ENCODE measurements at places on chromosomes 3 and 15. TPM values are rescaled to one million over a fixed set of nuclear protein-coding genes. Genes with fewer than 3 reads are reported as not detected.
A peak's percentile ranks its signal among the peaks of the same experiment; 100 is the strongest.

Gene MYRIP
- 2.5 TPM for total RNA-seq

Gene EPM2AIP1
- 62.6 TPM for total RNA-seq

- peak; percentile 40 for DNase-seq
These were observed 191.6 kb downstream of the SV2B start for GRCh38 chr15:91291673-91292072.

- no peak for DNase-seq
These were observed 26.7 kb upstream of the TGM5 start for GRCh38 chr15:43293432-43293831.

GRCh38 chr3:15171096-15171495 lies 35.0 kb upstream of the CAPN7 start:
- no peak for DNase-seq

DNA sequence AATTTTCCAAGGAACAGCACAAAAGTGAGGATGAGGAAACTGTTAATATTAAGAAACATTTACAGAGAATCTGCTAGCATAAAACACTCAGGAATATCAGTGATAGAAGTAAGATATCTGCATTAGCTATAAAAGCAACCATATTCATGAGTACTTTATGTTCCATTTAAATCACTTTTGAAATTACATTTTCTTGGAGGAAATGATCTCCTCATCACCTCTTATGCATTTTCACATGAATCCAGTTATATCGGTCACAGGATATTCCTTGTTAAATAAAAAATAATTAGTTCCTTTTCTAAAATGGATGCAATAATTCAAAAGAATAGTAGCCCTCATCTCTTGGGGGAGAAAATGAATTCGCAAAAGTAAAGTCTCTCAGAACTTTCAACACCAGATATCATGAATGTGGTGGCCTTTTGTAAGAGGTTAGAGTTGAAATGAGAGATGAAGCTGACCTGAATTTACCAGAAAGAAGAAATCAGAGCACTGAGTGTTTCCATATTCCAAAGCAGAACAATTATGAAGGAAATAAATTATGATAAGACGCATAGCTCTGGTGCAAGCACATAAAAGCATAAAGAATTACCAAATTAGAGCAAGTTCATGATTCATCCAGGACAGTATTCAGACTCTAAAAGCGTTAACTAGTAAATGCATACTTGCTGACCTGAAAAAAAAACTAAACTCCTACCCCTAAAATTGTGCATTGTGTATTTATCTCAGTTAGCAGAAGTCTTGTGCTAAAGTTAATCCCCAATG lies 321.9 kb upstream of the CCDC54 start:
- DNase-seq = no peak

DNA sequence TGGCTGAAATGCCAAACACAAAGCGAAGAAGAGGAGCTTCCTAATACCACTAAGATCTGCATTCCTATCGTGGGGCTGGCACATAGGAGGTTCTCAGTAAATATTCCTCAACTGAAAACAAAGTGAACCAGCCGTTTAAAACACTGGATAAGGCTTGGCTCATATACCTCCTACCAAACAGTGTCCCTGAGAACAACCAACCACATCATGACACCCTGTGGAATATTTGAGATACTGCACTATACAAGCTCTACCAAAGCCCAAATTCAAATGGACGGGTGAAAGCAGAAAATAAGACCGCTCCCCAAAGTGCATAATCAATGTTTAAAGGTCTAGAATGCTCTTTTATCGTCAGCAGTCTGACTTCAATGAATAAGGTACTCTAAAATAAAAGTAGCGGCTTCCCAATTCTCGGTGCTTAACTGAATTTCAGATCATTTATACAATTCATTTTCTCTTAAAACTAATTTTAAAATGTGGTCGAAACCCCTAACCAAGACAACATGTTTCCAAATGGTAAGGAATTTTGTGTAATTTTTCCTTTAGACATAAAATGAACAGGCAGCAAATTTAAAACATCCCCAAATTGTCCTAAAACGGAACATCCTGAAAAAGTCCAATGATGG lies 425.8 kb downstream of the ERC2 start:
- DNase-seq = peak; percentile 83
